ENCODE measurements at places on chromosomes 1 and 21.

GRCh38 chr1:113434081-113434873 lies 44.0 kb downstream of the MAGI3 start:
- DNase-seq: no peak

DNA sequence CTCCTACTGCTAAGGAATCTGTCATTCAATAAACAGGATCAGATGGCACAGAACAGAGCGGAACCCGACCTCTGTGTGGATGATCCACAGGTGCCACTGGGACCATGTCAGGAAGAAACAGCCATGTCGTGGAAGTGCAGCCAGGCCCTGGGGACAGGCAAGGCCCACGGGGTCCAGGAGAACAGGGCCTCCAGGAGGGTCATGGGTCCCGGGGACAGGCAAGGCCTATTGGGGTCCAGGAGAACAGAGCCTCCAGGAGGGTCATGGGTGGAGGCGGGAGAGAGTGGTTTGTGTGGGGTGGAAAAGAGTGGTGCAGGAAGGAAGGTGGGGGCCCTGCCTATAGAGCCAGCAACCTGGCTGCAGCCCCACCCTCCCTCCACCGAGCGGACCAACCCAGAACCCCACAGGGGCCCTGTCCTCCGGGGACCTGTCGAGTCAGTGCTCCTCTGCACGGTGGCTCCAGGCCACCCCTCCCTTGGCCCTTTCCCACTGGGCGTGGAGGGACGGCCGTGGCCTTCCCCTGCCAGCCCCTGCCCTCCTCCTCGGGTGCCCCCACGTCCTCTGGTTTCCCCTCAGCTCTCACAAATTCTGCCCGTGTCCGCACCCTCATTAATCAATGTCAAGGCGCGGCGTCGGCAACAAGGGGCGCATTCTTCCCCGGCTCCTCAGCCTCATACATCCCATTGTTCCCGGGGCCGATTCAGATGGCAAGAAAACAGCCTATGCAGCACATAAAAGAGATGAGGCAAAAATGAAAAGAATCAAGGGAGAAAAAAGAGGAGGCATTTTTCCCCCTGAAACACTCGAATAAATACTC lies 146.4 kb downstream of the PRDM16 start:
- DNase-seq: no peak

DNA sequence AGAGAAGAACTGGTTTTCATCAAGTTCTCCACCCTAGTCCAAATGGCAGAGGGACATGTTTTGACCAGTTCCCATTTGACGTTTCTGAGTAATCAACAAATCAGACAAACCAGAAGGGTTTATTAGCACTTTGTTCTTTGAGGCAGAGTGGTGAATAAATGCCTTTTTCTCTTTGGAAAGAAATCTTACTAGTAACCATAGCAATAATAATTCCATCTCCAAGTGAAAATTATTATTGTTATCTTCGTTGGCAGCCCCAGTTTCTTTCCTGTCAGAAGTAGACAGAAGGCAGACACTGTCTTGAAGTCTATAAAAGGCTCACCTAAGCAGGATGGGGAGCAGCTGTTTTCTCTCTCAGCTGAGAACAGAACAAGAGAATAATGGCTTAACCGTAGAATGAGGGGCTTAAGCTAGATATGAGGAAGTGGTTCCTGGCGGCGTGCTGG lies 391.6 kb downstream of the PBX1 start:
- DNase-seq: peak; percentile 56

DNA sequence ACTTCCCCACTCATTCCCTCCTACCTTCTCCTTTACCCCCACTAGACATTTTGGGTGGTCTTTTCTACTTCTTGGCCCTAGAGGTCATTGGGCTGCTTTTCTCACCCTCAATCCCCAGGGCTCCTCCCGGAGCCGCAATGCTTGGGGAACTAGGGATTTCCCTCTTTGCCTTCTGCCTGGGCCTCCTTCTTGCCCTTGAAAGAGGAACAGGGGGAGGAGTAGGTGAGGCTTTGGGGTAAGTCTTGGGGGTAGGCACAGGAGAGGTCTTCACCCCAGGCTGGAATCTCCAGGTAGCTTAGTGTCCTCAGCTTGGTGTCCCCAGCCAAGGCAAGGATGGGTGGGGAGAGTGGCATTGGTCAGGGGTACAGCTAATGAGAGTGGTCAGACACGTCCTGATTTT lies 56.2 kb upstream of the EPS8L3 start:
- DNase-seq: no peak

DNA sequence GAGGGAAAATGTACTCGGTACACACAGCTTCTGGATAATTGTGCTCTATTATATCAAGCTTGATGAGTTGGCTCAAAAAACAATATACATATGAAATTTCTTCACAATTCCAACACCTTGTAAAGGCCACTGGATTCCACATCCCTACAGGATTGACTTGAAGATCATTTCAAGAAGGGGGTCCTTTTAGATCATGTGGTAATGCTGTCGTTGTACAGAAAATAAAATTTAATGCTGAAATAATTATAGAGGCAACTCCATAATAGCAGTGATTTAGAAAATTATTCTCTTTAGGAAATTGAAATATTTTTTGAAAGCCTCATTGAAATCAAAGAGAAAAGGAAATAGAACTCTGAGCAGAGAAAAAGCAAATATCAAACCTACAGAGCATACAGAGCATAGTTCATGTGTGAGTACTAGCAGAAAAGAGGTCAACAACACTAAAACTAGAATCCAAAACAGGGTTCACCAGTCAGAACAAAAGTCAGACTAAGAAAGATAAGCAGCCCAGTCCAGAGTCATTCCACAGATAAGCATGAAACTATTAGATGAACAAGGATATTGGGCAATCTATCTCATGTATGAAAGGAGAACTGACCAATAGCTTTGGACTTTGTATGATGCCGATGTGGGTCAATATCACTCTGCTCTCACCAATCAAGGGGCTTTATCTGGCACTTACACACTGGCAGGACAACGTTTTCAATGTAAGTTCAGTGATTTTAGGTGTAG lies 79.5 kb upstream of the PALMD start:
- DNase-seq: no peak

- DNase-seq: no peak
Measured at GRCh38 chr1:178714453-178714852, 10.6 kb upstream of the RALGPS2 start.

DNA sequence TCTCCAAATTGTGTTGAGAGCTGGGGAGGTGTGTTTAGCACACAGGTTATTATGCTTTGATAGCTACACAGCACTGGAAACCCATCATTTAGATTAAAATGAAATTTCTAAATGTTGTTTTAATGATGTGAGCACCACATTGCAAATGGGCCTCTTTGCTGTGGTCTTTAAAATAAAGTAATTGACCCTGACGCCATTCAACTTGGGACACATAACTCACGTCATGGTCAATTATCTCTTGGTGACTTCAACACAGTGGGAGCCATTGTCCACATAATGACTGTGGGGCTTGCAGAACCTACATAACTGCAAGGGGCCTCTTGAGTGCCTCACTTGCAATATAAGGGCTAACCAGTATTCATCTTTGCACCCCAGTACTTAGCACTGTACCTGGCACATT lies 280.4 kb downstream of the HLX start:
- DNase-seq: no peak

DNA sequence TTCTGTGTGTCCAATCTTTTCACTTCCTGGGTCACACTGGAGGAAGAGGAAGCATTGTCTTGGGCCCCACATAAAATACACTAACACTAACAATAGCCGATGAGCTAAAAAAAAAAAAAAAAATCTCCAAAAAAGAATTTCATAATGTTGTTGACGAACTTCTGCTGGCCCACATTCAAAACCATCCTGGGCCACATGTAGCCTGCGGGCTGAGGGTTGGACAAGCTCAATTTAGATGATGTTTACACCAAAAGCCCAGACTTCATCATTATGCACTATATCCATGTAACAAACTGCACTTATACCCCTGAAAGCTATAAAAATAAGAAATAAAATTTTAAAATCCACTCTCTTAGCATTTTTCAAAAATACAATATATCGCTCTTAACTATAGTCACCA lies 187.8 kb upstream of the PTBP2 start:
- DNase-seq: no peak

- no peak for DNase-seq
Measured at GRCh38 chr1:224583774-224584173, 32.3 kb upstream of the CNIH3 start.

DNA sequence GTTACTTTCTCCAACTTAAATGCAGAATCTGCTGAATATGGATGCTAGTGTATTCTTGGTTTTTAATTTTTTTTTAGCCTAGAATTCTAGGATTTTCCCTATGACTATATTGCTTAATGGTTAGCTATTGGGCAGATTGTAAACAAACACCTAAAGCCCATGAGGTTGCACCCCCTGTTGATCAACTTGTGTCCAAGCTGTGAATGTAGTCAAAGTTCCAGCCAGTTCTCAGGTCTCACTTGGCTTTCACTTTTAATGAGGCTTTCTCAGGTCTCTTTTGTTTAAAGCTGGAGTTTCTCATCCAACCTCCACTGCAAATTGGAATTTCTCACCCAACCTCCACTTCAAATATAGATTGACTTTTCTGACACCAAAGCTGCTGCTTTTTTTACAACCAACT lies 35.9 kb downstream of the FCER1A start:
- DNase-seq: no peak

DNA sequence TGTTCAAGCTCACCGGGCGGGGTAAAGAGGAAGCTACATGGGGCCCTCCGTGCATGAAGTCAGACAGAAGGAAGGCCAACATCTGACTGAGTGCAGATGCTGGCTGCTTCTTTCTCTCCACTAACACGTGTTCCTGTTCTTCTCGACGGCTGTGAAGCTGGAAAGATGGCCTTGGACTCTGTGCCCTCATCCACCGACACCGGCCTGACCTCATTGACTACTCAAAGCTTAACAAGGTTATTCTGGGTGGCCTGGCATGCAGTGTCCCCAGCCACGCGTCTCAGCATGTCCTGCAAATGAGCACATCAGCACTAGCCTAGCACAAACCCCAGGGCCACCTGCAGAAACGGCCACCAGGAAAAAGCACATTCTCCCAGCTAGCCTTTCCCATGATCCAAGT lies 41.2 kb downstream of the ACTN2 start:
- DNase-seq: no peak

- DNase-seq: no peak
Measured at GRCh38 chr1:211332036-211332616, 5.5 kb downstream of the TRAF5 start.

GRCh38 chr1:181312946-181313345 lies 170.4 kb upstream of the CACNA1E start:
- no peak for DNase-seq

DNA sequence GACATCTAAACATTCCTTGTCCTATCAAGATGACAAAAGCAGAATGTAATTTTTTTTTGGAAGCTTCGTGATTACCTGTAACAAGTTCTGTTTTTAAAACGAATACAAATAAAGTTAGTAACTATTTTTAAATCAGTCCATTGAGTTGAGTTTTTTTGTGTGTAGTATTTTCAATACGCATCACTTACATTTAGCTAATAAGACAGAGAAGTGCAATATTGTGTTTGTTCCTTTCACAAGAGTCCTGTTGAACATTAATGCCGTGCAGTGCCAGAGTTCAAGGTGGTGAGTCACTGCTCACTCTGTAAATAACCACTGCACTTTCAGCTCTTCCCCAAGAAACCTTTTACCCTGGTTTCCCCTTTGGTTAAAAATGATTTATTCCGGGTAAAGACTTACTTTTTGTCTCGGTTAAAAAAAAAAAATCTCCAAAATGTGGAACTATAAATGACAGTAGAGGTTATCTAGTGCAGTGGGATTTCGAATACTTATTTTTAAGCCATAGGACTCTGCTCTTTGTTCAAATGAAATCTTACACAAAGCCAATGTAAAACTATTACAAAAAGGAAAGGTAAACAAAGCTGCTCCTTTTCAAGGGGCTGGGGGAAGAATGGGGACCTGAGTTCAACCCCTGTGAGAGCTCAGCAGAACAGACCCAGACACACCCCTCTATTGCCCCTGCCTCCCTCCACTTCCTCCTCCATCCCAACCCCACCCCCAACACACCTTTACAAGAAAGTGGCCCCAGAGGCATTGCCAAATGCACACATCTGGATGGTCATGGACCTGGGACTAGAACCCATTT lies 14.8 kb upstream of the NCMAP start:
- no peak for DNase-seq

DNA sequence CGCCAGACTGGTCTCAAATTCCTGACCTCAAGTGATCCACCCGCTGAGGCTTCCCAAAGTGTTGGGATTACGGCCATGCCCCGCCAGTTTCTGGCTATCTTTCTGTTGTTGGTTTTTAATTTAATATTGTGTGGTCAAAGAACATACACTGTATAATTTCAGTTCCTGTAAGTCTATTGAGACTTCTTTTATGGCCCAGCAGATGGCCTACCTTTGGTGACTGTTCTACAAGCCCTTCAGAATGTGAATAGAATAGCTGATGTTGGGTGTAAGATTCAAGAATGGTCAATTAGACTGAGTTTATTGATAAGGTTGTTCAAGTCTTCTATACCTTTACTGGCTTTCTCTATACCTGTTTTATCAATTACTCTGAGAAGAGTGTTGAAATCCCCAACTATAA lies 10.7 kb downstream of the HES2 start:
- DNase-seq: no peak

DNA sequence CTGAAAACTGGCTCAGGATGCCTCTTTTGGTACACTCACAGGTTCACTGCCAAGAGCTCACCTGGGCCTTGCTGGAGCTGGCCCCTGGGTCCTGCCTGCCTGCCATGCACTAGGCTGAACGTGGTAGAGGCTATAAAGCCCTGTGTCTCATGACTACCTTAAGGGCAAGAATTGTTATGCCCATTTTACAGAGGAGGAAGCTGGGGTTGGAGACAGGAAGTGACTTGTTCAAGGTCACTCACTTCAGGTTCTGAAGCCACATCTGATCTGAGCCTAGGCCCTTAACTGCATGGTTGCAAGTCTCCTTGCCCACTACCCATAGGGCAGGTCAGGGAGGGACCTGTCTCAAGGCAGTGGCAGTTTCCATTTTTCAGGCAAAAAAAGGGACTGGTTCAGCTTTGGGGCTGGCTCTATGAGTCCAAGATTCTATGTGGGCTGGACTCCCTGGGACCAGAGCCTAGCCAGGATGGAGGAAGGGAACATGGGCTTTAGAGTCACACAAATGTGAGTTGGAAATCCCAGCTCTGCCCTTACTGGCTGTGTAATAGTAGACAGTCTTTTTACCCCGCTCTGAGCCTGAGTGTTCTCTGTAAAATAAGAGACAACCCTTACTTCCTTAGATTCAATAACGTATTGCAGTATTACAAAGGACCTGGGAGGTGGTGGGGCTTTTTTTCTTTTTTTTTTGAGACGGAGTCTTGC lies 7.8 kb downstream of the STK40 start:
- no peak for DNase-seq

DNA sequence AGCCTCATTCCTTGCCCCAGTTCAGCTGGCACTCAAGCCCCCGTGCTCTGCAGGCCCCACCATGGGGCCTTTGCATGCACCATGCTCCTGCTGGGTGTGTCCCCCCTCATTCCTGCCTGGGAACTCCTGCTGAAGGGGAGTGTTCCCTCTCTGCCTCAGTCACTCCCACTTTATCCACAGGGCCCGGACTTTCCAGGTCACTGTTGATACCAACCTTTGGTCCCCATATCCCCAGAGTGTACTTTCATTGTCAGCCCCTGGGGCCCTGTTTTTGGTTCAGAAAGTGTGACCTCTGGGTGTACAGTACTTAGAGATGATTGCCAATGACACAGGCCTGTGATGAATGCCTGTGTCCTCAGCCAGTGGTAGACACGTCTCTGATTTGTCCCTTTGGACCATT lies 2.9 kb downstream of the TTC22 start:
- no peak for DNase-seq
